Activated CD8-positive, alpha-beta T cell treated with anti-CD3 and anti-CD28 coated beads for 36 hours (primary cell): ENCODE measurements at places on chromosomes 4 and X.

DNA sequence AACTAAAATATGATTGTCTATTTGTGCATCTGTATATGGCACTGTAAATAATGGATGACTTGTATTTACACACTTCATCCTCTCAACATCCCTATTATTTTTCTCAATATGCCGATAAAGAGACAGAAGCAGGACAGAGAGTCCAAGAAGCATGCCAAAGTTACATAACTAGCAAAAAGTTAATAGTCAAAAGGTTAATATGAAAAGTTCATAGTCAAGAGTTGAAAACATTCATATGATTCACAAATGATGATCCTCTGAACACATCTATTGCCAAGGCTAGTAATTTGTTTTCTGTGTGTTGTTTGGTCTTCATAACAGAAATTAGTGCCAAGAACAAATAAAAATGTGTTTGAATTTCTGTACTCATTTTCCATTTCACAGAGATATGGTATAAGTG is 231.0 kb downstream of the ADAMTS3 start:
- no peaks in the 10 kb centered on the region for H3K4me1 ChIP-seq
- H3K36me3 ChIP-seq, result no peaks in the 10 kb centered on the region
- H3K27ac ChIP-seq, result no peak overlapping the region
- H3K27me3 ChIP-seq, result peaks cover 2% of the 10 kb centered on the region
- no peak overlapping the region for H3K4me3 ChIP-seq

GRCh38 chrX:96689991-96690390 is 5.3 kb downstream of the DIAPH2 start:
- H3K4me1 ChIP-seq, result peaks cover 18% of the 10 kb centered on the region
- H3K27me3 ChIP-seq, result no peaks in the 10 kb centered on the region
- no peak overlapping the region for H3K27ac ChIP-seq
- no peak overlapping the region for H3K4me3 ChIP-seq

DNA sequence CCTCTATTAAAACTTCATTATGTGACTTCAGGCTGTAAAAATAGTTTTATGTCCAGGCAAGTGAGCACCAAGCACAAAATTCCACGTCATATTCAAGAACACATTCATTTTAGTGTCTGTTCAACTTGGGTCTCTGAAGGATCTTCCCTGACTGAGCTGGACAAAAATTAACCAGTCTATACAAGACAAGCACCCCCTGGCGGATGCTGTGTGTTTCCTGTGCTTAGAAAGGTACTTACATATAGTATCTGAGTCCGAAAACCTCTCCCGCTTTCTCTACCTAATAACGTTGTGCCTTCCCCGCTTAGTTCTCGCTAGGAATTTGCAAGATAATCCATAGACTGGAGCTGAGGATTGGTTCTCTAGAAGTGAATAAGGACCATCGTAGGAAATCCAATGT is 2214.5 kb upstream of the TENM3 start:
- no peak overlapping the region for H3K27ac ChIP-seq
- DNase-seq, result peak; percentile 33
- no peaks in the 10 kb centered on the region for H3K27me3 ChIP-seq
- H3K4me3 ChIP-seq, result no peak overlapping the region
- H3K4me1 ChIP-seq, result no peaks in the 10 kb centered on the region
- H3K36me3 ChIP-seq, result no peaks in the 10 kb centered on the region

GRCh38 chr4:8072235-8072968 is 86.2 kb downstream of the ABLIM2 start:
- no peaks in the 10 kb centered on the region for H3K27me3 ChIP-seq
- H3K36me3 ChIP-seq, result no peaks in the 10 kb centered on the region
- H3K4me3 ChIP-seq, result no peak overlapping the region
- no peak overlapping the region for H3K27ac ChIP-seq
- H3K4me1 ChIP-seq, result no peaks in the 10 kb centered on the region

- no peaks in the 10 kb centered on the region for H3K27me3 ChIP-seq
- DNase-seq, result no peak
- peaks cover 6% of the 10 kb centered on the region for H3K4me1 ChIP-seq
- no peak overlapping the region for H3K27ac ChIP-seq
- no peaks in the 10 kb centered on the region for H3K36me3 ChIP-seq
These were observed 43.3 kb upstream of the GPR173 start for GRCh38 chrX:53005327-53005726.

DNA sequence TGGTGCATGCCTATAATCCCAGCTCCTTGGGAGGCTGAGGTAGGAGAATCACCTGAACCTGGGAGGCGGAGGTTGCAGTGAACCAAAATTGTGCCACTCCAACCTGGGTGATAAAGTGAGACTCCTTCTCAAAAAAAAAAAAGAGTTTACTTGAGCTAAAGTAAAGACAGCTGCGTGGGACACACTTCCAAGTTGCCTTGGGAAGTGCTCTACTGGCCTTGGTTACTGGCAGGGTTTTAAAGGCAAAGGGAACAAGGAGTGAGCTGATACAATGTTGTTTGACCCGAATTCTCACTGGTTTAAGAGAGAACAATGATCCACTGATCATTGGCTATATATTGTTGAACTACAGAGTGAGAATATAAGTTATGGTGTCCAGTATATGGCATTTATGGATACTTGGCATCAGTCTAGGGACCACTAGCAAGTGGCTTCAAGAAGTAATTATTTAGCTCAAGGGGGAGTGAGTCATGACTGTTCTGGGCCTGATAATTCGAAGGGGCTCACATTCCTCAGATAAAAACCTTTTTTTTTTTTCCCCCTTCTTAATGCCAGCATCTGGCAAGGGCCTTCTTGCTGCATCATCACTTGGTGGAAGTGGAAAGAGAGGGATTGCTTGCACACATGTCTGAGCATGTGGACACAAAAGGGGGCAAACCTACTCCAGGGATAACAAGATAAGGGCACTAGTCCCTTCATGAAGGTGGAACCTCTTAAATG is 32.3 kb downstream of the GRK4 start:
- H3K36me3 ChIP-seq, result no peaks in the 10 kb centered on the region
- peaks cover 2% of the 10 kb centered on the region for H3K27me3 ChIP-seq
- DNase-seq, result no peak
- no peaks in the 10 kb centered on the region for H3K4me1 ChIP-seq

DNA sequence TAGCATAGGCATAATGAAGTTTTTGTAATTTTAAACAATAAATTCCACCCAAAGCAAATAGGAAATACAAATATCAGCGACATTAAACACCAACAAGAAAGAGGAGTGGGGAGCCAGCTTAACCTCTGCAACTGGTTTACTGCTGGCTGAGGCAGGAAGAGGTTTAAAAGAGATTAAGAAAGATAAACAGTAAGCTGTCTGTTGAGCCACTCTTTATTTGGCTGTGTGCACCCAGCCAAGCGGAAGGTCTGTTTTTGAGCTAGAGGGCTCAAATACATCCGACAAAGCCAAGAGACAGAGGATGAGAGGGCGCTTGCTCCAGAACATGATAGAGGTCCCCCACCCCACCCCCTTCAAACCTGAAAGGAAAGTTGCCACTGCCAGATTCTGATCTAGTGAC is 191.4 kb downstream of the MGST2 start:
- no peak overlapping the region for H3K4me3 ChIP-seq
- H3K27me3 ChIP-seq, result peaks cover 9% of the 10 kb centered on the region
- H3K36me3 ChIP-seq, result peaks cover 2% of the 10 kb centered on the region
- no peak overlapping the region for H3K27ac ChIP-seq
- H3K4me1 ChIP-seq, result peaks cover 24% of the 10 kb centered on the region

DNA sequence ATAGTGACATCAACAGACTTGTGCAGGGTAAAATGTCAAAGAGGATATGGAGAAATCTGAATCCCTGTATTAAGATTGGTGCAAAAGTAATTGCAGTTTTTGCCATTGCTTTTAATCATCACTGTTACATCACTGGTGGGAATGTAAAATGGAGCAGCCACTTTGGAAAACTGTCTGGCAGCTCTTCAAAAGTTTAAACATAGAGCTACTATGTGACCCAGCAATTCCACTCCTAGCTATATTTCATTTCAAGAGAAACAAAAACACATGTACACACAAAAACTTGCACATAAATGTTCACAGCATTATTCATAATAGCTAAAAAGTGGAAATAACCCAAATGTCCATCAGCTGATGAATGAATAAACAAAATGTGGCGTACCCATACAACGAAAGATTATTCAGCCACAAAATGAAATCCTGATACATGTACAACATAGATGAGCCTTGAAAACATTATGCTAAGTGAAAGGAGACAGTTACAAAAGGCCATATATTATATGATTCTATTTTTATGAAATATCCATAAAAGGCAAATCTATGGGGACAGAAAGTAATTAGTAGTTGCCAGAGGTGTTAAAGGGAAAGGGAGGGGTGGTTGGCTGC is 106.4 kb downstream of the AMELX start:
- H3K4me3 ChIP-seq, result no peak overlapping the region
- H3K36me3 ChIP-seq, result no peaks in the 10 kb centered on the region
- H3K27ac ChIP-seq, result no peak overlapping the region
- H3K27me3 ChIP-seq, result no peaks in the 10 kb centered on the region
- no peak for DNase-seq

DNA sequence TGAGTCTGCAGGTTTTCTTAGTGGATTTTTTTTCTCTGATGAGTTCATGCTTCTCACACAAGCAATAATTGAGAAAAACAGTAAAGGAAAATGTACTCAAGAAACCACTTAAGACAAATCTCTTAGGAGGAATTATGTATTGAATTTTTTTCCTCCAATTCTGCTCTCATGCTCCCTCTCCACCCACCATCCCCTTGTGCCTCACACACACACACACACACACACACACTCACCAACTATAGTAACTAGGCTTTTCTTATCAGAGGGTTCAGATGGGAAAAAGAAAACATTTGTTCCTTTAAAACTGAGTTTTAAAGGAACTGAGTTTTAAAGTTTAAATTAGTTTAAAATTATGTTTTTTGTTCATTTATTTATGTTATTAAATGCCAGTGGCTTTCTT is 47.0 kb upstream of the ANXA10 start:
- DNase-seq, result no peak
- H3K27me3 ChIP-seq, result no peaks in the 10 kb centered on the region
- H3K36me3 ChIP-seq, result no peaks in the 10 kb centered on the region
- no peak overlapping the region for H3K27ac ChIP-seq
- no peak overlapping the region for H3K4me3 ChIP-seq

DNA sequence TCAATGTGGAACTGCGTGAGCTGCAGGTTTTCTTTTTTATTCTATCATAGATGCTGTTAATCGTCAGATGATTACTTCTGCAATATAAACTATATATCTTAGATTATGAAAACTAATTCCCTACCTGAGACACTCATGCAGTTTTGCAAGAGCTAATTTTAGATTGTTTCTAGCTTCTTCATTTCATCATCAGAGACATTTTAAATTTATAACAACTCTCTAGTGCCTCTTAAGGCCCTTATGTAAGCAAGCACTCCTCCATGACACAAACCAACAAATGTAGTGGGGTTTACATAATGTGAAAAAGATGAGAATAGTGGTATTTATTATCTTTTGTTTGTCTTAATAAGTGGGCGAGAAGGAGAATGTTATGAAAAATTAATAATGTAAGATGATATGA is 170.2 kb upstream of the ETNPPL start:
- H3K27ac ChIP-seq, result no peak overlapping the region
- H3K4me3 ChIP-seq, result no peak overlapping the region

DNA sequence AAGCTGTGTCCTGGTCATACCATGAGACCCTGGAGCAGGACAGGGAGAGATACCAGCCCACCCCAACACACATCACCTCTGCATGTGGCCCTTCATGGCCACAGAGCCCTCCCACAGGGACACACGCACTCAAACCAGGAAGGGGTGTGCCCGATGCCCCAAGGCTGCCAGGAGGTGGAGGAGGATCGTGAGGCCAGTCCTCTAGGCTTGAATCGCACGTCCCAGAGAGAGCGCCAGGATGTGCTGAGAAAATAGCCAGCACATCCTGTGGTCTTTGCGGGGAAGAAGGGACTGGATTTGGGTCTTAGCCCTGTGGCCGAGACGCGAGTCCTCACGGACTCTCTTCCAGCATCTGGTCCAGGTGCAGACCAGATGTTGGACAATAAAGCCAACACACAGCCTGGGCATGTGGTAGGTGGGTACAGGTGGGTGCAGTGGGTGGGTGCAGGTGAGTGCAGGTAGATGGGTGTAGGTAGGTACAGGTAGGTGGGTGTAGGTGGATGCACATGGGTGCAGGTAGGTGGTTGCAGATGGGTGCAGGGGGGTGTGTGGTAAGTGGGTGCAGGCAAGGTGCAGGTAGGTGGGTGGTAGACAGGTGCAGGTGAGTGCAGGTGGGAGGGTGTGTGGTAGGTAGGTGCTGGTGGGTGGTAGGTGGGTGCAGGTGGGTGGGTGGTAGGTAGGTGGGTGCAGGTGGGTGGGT is 94.3 kb upstream of the AFAP1 start:
- no peaks in the 10 kb centered on the region for H3K36me3 ChIP-seq
- DNase-seq, result no peak
- peaks cover 16% of the 10 kb centered on the region for H3K4me1 ChIP-seq
- no peak overlapping the region for H3K4me3 ChIP-seq
- H3K27ac ChIP-seq, result no peak overlapping the region

- H3K27ac ChIP-seq, result no peak overlapping the region
- peaks cover 37% of the 10 kb centered on the region for H3K4me1 ChIP-seq
- H3K27me3 ChIP-seq, result peaks cover 87% of the 10 kb centered on the region
- H3K36me3 ChIP-seq, result peaks cover 9% of the 10 kb centered on the region
- DNase-seq, result no peak
These were observed 15.5 kb downstream of the NKX3-2 start for GRCh38 chr4:13528821-13529127.

DNA sequence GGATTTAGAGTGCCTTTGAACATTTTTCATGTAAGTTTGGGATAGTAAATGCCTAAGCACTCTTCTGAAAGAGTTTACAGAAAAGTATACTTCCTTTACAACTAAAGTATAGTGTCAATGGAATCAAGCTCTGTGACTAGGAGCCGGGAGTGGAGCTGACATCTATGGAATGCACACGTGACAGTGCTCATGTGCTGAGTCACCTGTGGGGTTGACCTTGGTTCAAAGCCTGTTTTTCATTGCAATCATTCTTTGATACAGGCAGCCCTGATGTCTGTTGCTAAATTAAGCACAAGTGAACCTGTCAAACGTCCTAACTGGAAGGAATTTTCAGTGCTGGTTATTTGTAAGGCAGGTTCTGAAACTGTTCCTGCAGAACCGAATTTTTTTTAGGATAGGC is 82.5 kb downstream of the GPAT3 start:
- DNase-seq, result no peak
- H3K4me3 ChIP-seq, result no peak overlapping the region
- H3K27me3 ChIP-seq, result peaks cover 15% of the 10 kb centered on the region

DNA sequence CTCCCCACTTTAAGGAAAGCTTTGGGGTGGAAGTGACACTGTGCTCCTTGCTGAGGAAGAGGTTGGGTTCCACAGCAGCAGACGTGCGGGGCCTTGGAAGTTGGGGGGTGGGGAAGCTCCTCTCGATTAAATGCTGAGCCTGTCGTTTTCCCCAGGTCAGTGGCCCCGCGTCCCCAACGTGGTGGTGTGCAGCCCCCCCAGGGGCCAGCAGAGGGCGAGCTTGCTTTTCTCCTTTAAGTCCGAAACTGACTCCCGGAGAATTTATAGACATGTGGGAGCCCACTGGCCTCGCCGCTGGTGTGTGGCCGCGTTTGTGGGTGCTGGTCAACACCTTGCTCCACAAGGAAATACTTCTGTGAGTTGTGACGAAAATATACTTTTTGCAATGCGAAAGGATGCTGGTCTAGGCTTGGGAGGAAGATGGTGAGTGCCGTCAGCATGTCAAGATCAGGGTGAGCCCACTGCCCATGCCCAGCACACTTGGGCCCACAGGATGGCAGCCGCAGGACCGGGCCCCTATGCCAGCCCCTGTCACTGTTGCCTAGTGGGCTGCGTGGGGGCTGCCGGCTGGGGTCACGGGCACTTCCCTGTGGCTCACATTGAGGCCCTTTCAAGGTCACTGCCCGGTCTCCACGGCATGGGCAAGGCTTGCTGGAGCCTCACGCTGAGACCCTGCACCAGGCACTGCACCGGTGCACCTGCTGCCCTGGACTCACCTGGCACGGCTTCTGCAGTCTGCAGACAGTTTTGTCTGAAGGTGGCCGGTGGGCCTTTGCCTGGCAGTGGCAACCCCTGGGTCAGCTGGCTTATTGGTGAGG is 9.4 kb downstream of the UVSSA start:
- H3K4me3 ChIP-seq, result no peak overlapping the region
- peaks cover 7% of the 10 kb centered on the region for H3K4me1 ChIP-seq
- no peaks in the 10 kb centered on the region for H3K27me3 ChIP-seq
- H3K36me3 ChIP-seq, result no peaks in the 10 kb centered on the region
